Inflammatory macrophage treated with lipopolysaccharide for 1 hour (primary cell): ENCODE measurements at places on chromosomes 12 and 14.

- DNase-seq = no peak
Measured at GRCh38 chr14:87109271-87109670, 883.7 kb downstream of the GALC start.

GRCh38 chr14:33563191-33563900 lies 387.5 kb downstream of the EGLN3 start:
- DNase-seq = no peak

GRCh38 chr12:123762715-123763052 lies 583 bp downstream of the DNAH10 start:
- DNase-seq = no peak

GRCh38 chr12:7451756-7452155 lies 7.8 kb upstream of the CD163L1 start:
- DNase-seq = peak; percentile 41

DNA sequence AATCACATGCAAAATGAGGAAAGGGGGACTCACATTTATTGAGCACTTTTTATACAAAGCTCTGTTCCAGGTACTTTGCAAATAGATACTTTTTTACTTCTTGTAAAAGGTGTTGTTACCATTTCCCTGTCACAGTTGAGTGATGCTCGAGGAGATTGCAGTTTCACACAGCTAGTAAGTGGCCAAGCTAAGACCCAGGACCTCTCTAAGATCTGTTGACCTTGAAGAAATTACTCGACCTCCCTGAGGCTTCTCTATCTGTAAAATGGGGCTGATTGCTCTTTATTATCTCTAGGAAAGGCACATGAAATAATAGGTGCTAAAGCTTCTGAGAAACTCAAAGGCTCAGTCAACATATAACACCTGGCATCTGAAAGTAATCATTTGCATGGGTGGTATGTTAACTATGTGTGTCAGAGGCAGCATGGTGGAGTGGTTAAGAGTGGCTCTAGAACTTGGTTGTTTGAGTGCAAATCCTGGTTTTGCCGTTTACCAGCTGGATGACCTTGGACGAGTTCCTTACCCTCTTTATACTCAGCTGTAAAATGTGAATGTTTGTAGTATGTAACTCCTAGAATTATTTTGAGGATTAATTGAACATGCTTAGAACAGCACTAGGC lies 41.5 kb downstream of the IFT81 start:
- no peak for DNase-seq

- DNase-seq = no peak
Measured at GRCh38 chr12:139585-139984, 73.0 kb downstream of the IQSEC3 start.
